ENCODE measurements at places on chromosomes 1 and 21.

- no peak for DNase-seq
Observed at GRCh38 chr1:158002022-158002630, 8.7 kb downstream of the KIRREL1 start.

- DNase-seq, result no peak
Observed at GRCh38 chr1:206903687-206904086, 6.4 kb downstream of the IL24 start.

- DNase-seq, result no peak
Observed at GRCh38 chr1:84361796-84362195, 36.5 kb upstream of the DNASE2B start.

GRCh38 chr1:6359216-6360116 lies 34.1 kb downstream of the ACOT7 start:
- peak; percentile 83 for DNase-seq

- no peak for DNase-seq
Observed at GRCh38 chr1:234975122-234975940, 153.3 kb downstream of the TOMM20 start.

DNA sequence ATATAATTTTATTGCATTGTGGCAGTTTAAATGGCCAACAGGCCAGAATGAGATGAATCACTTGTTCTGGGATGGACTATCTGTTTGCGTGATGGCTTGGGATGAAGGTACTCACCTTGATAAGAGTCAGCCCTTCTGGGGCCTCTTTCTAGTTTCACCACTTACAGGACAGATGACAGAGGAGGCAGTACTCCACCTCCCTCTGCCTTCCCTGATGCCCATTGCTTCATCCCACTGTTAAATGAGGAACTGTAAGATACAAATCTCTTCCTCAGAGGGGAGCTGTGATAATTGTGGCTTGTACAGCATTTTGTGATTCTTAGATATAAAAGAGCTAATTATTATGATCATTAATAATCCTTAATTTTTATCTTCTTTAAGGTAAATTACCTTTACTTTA lies 3.7 kb upstream of the TCHH start:
- DNase-seq, result no peak

GRCh38 chr1:6596886-6597776 lies 5.5 kb downstream of the KLHL21 start:
- DNase-seq, result no peak

DNA sequence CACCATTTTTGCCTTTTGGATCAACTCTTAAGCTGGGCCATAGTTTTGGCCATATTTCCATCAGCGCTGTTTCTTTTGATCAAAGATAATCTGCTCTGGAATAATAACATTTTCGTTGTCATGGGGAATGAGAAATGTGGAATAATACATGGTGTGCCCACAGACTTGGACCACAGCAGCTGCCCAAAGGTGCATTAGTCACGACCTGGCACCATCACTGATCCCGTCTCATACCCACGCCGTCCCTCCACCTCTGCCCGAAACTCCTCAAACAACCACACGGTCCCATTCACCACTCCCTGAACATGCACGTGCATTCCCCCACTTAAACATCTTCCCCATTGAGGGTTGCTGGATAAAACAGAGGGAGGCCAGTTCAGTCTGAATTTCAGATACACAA lies 76.9 kb downstream of the SLC66A1 start:
- DNase-seq, result no peak

- no peak for DNase-seq
Observed at GRCh38 chr1:40985161-40985560, 5.7 kb downstream of the CTPS1 start.

- no peak for DNase-seq
Observed at GRCh38 chr1:185427264-185427663, 110.2 kb upstream of the IVNS1ABP start.

DNA sequence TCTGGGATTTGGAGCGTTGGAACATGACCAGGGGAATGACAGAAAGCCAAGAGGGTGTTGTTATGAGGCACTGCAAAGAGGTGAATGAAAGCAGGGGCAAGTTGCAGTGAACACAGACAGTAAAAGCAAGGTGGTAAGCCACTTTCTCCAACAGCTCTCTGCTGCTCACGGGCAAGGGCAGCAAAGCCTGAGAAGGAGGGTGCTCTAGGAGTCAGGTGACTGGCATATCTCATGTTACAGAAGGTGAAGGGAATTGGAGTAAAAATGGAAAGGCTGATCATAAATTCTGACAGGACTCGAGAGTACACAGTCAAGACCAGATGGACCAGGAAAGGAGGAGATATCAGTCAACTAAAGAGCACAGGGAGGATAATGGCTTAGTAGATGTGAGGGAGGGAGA lies 14.5 kb downstream of the VAV3 start:
- no peak for DNase-seq

DNA sequence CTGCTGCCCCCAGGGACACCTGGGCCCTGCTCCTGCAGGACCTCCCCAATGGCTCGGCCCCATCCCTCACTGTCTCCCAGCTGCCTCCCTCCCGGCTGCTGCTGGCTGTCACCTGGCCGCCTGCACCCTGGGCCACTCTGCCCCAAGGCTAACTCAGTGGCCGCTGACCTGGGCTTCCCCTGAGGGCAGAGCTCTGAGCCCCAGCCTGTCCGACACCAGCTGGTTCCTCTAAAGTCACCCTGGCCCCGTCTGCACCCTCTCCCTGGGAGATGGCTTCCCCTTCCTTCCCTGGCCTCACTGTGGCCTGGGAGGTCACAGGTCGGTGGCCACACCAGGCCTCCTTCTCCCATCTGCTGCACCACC lies 15.0 kb downstream of the ITGB2 start:
- no peak for DNase-seq

DNA sequence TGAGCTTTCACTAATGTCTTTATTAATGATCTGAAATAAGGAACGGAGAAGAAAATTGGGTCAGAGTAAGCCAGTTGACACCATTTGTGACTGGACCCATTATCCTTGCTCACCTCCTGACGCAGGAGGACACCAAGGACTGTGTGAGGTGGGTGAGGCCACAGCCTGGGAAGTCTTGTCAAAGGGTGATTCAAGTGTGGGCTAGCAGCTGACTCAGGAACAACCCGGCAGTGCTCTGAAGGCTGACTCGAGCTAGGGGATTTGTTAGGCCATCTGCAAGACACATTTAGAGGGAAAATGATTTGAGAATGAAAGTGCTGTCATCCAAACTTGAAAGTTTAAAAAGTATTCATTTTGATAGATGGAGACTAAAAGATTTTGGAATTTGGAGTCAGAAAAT lies 21.2 kb downstream of the PRRX1 start:
- no peak for DNase-seq

DNA sequence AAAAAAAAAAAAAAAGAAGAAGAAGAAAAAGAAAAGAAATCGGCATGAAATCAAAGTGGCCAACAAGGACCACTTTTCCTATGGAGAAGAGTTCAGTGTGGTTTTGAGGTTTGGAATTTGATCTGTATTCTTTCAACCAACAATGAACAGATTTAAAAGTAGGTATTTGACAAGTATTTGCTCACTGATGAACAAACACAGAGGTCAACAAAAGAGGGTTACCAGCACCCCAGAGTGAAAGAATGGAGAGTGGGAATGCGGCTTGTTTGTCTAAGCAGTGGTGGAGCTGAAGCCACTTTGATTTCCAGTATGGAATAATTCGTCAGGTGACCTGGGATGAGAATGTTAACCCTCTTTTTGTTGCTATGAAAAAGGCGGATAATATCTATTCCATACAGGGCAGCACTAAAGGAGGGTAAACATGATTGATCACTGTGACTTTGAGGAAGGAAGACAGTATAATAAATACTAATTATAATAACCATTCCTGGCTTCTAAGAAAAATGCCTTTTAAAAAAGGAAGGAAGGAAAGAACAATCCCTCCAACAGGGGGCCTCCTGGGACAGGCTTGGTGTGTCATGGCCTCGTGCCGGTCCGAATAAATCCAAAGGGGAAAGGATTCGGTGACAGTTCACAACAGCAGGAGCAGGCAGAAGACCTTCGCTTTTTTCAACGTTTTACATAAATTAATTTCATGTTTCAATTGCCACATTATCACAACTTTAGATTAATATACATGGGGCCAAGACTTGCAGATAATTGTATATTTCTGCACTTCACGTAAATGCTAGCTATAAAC lies 37.2 kb upstream of the SIM2 start:
- no peak for DNase-seq

- no peak for DNase-seq
Observed at GRCh38 chr1:24978383-24979032, 48.4 kb upstream of the RUNX3 start.

GRCh38 chr1:31346785-31347184 lies 26.1 kb downstream of the FABP3 start:
- DNase-seq, result no peak

DNA sequence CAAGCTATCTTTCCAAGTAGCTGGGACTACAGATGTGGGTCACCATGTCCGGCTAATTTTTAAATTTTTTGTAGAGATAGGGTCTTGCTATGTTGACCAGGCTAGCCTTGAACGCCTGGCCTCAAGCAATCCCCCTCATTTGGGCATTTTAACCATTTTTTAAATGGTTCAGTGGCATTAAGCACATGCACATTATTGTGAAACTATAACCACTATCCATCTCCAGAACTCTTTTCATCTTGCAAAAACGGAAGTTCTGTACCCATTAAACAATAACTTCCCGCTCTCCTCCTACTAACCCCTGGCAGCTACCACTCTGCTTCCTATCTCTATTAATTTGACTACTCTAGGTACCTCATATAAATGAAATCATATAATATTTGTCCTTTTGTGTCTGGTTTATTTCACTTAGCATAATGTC lies 4.8 kb upstream of the IL6R start:
- DNase-seq, result no peak

DNA sequence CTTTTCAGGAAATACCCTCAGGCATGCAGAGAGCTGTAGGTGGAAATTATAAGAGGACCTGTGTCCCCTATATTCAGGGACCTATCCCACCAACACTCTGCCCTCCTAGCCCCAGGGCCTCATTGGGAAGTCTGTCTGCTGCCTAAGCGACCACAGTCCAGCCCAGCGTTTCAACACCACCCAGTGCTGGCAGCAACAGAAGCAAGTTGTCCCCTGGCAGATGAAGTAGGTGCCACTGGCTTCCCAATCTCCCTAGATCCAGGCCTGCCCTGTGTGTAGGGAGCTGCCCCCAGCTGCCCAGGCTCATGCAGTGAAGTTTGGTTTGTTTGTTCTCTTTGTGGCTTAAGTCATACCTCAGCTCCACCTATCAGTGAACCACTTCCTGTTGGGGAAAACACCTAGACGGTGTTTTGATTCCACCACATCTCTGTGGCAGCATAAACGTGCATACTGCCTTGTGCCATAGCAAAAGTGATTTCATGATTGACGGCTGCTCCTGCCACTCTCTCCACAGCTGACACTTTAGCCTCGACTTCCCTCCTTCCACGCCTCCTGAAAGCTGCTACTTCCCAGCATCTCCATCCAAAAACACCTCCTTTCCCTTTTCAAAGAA lies 8.1 kb upstream of the LEFTY1 start:
- peak; percentile 89 for DNase-seq

DNA sequence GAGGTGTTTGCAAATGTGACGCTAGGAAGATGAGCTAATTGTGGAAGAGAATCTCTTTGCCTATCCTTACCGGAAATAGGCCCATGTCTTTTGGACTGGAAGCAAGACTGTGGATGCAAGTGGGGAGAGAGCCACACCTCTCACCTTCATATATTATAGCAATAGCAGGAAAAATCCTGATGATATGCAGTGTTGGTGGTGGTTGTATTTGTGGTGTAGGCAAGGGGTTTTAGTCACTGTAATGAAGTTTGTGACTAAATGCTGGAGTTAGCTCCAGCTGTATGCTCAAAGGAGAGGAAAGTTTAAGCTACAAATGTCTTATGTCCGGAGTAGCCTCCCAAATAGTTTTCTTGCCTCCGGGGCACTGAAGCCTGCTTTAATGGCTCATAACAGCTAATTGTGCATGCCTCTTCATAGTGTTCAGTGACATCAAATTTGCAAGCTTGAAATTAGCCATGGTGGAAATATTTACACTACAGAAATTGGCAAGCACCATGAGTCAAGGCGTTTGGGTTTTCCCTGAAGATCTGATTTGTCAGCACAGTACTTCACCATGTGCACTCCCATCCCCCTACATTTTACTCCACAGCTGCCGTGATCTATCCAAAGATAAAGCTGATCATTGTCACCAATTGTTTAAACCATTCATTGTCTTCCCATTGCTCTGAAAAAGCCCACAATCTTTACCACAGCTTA lies 102.6 kb upstream of the ZNF644 start:
- DNase-seq, result no peak

DNA sequence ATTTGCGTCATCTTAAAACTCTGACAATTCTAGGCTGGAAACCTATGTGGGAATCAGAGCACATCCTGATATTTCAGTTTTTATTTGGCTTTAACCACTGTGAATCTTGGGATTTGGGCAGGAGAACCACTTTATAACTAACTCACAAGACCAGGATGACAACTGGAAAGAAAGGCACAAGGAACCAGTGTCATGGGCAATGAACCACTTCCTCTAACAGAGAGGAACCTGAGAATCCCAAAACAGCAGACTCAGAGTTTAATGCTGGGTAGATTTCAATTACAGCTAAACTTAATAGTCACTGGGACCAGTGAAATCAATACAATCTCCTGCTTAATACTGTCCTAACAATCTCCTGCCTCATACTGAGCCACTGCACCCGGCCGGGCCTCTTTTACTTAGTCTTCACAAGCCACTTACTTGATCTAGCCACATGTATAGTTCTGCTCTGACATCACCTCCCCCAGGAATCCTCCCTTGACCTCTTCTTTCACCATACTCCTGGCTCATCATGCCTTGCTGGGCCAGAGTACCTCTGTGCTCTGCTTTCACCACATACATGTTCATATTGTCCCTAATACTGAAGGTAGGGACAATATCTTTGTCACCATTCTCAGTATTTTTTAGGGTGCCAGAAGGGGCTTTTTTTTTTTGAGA lies 20.2 kb upstream of the SLFNL1 start:
- DNase-seq, result no peak

GRCh38 chr1:239888639-239889038 lies 203.0 kb upstream of the FMN2 start:
- DNase-seq, result no peak

GRCh38 chr1:197129698-197130097 lies 16.8 kb downstream of the ASPM start:
- DNase-seq, result no peak

GRCh38 chr1:178311164-178311563 lies 185.6 kb downstream of the CLEC20A start:
- DNase-seq, result no peak

Measured in activated CD4-positive, alpha-beta T cell treated with anti-CD3 and anti-CD28 coated beads, Interleukin-2, amount 10 ng/mL, durations not matched to agents 7 days and 5 days (primary cell).